D341Med (cell line): ENCODE measurements at places on chromosomes 2 and 18.
A peak's percentile ranks its signal among the peaks of the same experiment; 100 is the strongest.

- DNase-seq: no peak
Observed at GRCh38 chr2:61074100-61074499, 8.4 kb downstream of the SANBR start.

DNA sequence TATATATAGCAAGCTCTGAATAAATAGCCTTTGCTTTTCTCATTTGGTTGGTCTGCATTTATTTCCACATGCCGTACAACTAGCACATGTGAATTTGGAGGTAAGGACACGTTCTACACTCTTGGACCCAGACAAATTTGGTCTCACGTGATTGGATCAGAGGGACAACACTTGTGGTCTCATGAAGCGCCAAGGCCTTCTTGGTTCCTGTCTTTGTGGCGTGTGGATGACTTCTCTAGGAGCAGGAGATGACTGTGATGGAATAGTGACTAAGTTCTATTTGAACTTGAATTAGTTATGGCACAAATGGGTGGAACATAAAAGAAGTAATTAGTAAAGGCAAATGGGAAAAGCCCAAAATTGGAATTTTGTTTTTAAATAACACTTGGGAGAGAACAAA is 206.9 kb downstream of the BCL2 start:
- DNase-seq: no peak

DNA sequence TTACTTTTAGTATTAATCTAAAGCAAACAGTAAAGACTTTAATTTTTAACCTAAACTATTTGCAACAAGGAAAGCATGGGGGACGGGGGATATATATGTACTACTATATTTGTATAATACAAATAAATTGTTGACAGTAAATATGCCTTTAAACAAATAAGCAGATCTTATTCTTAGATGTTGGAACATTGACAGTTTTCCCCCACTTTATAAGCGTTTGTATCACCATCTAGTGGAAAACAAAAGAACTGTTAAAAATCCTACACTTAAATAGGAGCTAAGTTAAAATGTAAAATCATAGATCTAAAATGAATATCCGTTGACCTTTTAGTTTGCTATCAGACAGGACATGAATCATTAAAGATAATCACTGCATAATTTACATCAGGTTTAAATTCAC is 50.0 kb downstream of the RBBP8 start:
- DNase-seq: no peak

DNA sequence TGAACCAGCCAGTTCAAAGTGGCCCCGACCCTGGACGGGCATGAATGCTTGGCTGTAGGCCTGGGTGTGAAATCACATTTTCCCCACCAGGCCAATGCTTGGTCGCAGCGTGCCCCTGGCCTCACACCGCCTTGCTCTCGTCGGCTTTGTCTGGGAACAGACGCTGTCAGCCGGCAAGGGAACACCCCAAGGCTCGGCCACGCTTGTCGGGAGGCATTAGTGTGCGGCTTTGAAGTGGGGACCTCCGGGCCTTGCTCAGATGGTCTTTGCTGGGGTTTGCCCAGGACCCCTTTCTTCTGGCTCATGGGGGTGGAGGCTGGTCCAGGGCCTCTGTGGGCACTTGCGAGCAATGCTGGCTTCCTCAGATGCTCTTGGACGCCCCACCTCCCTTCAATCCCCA is 79.1 kb downstream of the INHBB start:
- DNase-seq: no peak

DNA sequence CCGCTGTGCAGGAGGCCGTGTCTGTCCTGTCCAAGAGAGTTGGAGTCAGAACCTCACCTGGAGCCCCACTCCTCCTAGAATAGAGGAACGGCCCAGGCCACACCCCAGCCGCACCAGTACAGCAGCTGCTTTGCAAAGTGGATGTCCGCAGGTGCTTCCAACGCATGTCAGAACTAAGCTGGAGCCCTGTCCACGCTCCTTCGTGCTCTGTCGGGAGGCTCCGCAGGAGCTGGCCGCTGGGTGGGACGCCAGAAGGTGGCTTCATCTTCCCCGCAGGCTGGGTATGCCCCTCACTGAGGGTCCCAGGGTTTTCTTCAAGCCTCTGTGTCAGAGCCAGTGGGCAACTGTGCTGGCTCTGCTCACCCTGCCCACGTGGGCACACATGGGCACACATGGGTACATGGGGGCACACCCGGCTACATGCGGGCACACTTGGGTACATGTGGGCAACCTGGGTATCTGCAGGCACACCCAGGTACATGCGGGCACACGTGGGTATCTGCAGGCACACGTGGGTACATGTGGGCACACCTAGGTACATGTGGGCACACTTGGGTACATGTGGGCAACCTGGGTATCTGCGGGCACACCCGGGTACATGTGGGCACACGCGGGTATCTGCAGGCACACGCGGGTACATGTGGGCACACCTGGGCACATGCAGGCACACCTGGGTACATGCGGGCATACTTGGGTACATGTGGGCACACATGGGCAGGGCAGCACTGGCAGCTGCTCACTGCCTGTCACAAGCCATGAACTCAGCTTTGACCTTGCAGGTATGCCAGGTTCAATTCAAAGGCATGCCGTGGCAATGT is 67.1 kb upstream of the CTDP1 start:
- no peak for DNase-seq

- DNase-seq: no peak
Observed at GRCh38 chr2:227292314-227292713, 32.7 kb upstream of the MFF start.

DNA sequence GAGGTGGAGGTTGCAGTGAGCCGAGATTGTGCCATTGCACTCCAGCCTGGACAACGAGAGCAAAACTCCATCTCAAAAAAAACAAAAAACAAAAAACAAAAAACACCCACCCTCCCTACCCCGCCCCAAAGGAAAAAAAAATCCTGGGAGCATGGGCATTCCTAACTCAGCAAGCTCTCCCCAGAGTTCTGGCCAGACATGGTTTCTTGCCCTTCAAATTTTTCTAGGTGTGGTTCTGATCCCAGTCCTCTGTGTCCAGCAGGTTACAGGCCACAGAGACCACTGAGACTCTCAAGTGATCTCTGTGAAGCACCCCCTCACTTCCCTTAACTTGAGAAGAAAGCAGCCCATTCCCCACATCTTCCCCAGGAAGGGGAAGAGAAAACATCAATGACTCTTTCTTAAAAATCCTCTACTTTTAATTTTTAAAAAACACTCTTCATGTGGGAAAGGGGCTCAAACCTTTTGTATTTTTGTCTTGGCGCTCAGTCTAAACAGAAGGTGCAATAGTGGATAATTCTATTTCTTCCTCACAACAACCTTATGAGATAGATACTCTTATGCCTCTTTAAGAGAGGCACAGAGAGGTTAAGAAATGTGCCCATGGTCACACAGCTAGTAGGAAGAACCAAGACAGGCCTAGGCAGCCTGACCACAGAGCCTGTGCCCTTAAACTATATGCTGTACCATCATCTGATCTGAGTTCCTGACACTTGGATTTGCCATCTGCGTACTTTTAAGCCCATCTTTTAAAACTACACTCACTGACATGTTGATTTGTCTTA is 6.9 kb upstream of the KCNE4 start:
- DNase-seq: no peak

- no peak for DNase-seq
Observed at GRCh38 chr18:26457611-26458353, 90.6 kb downstream of the KCTD1 start.

DNA sequence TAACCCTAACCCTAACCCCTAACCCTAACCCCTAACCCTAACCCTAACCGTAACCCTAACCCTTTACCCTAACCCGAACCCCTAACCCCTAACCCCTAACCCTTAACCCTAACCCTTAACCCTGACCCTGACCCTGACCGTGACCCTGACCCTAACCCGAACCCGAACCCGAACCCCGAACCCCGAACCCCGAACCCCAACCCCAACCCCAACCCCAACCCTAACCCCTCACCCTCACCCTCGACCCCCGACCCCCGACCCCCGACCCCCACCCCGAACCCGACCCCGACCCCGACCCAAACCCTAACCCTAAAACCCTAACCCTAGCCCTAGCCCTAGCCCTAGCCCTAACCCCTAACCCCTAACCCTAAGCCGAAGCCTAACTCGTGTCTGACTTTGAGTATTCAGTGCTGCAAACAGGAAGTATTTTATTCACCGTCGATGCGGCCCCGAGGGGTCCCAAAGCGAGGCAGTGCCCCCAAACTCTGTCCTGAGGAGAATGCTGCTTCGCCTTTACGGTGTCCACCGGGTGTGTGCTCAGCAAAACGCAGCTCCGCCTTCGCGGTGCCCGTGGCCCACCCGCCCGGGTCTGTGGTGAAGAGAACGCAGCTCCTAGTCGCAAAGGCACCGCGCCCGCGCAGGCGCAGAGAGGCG is 36.0 kb downstream of the FAM110C start:
- DNase-seq: no peak

DNA sequence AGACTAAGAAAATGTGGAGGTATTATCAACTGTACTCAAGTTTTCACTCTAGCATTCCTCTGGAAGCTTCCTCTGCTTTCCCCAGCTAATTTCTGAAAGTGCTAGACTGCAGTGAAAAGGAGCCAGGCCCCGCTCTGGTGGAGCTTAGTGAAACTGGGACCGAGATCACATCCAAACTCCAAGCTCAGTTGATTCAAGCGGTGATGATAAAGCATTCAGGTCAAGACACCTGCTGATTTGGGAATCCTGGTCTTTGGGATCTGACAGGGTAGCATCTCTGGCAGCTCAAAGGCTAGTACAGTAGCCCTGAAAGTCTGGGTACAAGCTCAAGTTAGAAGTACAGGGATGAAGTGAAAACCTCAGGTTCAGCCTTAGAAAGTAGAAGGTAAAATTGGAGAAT is 120.2 kb upstream of the CRIM1 start:
- no peak for DNase-seq

DNA sequence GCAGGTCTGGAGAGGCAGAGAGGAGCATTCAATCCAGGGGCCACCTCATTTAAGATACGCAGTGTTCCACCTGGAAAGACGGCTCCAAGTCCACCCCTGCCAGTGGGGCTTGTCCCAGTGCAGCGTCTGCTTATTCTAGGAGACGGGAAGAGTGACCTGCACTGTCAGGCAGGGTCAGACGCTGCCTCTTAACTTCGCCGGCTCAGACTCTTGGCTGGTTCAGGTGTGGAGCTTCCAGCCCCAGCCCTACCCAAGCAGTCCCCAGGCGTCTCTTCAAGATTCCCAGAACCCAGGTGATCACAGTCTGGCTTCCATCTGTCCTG is 208.5 kb downstream of the TFCP2L1 start:
- DNase-seq: no peak

GRCh38 chr2:74538881-74539339 is 9.2 kb downstream of the HTRA2 start:
- DNase-seq: no peak

DNA sequence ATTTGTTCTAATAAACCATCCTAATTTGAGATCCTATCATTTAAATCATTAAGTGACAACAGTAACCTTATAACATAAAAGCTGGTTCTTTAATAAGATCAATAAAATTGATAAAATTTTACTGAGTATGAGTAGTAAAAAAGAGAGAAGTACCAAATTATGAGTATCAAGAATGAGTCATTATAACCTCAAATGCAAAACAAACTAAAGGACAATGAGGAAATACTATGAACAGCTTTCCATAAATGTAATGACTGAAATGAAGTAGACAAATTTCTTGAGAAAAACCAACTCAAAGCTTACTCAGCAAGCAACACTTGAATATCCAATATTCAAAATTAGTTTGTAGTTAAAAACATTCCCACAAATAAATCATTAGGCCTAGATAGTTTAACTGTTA is 433.0 kb downstream of the ZEB2 start:
- no peak for DNase-seq

- no peak for DNase-seq
Observed at GRCh38 chr2:127355407-127356008, 32.3 kb downstream of the MAP3K2 start.

- DNase-seq: peak; percentile 40
Observed at GRCh38 chr18:55861266-55861665, 273.3 kb upstream of the TCF4 start.

DNA sequence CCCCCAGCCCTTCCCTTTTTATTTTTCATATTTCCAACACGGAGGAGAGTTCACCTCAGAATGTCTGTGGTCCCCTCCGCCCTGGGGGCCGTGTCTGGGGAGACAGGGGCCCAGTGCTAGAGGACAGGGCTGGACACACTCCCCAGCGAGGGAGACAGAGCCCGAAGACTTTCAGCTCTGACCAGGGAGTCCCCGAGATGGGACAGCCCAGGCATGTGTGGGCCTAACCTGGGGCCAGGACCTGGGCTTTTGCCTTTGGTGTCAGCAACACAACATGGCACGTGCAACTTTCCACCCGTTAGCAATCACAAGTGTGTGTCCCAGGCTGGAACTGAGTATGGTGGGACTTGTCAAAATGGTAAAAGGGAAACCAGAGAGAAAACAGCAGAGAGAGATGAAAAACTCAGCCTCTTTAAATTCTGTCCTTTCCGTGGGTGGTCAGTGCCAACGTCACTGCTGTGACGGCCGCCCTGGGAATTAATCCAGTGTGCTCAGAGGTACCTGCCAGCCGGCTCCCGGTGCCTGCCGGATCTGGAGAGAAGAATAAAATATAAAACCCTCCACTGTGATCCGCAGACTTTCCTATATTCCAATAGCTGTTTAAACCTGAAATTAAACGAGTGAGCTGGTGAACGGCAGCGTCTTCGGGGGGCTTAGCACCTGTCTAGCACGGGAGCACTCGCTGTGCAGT is 245.8 kb downstream of the EIPR1 start:
- no peak for DNase-seq

GRCh38 chr2:239393941-239394340 is 6.9 kb downstream of the HDAC4 start:
- no peak for DNase-seq

- DNase-seq: no peak
Observed at GRCh38 chr2:237261327-237261726, 152.6 kb downstream of the COL6A3 start.

DNA sequence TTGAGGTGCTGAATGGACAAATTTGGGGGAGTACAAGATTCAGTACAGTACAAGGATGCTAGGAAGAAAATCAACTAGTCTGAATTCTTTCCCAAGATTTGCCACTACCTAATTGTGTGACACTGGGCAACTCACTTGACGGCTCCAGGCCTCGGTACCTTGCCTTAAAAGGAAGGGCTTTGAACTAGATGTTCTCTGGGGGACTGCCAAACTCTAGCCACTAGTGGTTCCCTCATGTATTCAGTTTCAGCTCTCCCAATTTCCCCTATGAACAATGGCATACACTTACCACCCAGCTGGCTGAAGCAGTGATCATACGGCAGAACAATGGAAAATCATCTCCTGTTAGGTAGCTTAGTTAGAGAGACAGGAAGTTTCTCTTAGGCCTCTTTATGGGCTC is 73.4 kb downstream of the VWC2L start:
- no peak for DNase-seq

GRCh38 chr2:164896634-164897355 is 55.2 kb upstream of the COBLL1 start:
- DNase-seq: no peak

GRCh38 chr2:213104092-213104902 is 47.1 kb downstream of the IKZF2 start:
- DNase-seq: no peak
